ENCODE measurements at places on chromosomes 5 and 9.

- DNase-seq: no peak
Observed at GRCh38 chr9:2991292-2991691, 147.4 kb upstream of the PUM3 start.

- DNase-seq: no peak
Observed at GRCh38 chr9:92164975-92165374, 49.8 kb upstream of the SPTLC1 start.

DNA sequence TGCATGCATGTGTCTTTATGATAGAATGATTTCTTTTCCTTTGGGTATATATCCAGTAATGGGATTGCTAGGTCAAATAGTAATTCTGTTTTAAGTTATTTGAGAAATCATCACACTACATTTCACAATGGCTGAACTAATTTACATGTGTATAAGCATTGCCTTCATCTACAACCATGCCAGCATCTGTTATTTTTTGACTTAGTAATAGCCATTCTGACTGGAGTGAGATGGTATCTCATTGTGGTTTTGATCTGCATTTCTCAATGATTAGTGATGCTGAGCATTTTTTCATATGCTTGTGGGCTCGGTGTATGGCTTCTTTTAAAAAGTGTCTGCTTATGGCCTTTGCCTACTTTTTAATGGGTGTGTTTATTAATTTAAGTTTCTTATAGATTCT, 102.3 kb upstream of the CCDC112 start:
- DNase-seq: no peak

- DNase-seq: no peak
Observed at GRCh38 chr5:15850939-15851341, 328.7 kb downstream of the MARCHF11 start.

DNA sequence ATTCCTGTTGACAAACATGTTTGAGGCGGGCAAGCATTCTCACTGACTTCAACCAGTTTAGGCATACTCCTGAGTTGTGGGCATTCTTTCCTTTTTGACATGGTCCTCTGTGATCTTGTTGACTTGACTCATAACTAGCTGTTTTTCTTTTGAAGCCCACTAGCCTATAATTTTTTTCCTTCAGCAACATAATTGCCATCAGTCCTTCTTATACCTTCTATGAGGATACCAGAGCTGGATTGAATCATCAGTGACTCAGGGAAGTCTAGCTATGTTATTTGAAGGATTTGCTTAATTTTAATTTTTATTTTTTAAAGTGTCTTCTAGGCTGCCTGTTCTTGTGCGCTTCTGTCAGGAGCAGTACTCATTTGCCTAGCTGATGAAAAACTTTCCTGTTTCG, 259.5 kb downstream of the NR3C1 start:
- DNase-seq: no peak

GRCh38 chr5:135977375-135977928, 22.7 kb upstream of the LECT2 start:
- no peak for DNase-seq

- no peak for DNase-seq
Observed at GRCh38 chr9:114953959-114954358, 23.6 kb upstream of the TNFSF8 start.

- no peak for DNase-seq
Observed at GRCh38 chr9:134895908-134896833, 15.6 kb downstream of the FCN2 start.

DNA sequence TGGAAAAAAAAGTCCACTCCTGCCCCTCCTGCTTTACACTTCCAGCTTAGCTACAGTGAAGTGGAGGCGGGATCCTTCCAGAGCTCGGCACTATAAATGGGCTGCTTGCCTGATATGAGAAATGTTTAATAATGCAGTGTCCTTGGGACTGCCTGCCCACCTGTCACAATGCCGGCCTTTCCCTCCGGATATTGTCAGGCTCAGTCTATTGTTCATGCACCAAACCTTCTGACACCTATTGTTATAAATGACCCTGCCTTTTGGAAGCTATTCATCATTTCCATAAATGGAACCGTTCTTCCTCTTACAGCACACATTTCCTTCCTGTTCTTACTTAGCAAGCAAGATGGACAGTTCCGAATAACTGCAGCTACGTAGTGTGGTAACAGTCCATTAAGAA, 146.3 kb downstream of the DMAC1 start:
- no peak for DNase-seq

- DNase-seq: no peak
Observed at GRCh38 chr5:141883892-141884318, 5.7 kb upstream of the PCDH1 start.

GRCh38 chr9:71233646-71234045, 112.2 kb upstream of the TRPM3 start:
- no peak for DNase-seq

- DNase-seq: no peak
Observed at GRCh38 chr9:134205672-134206310, 41.4 kb upstream of the RNU6ATAC start.

DNA sequence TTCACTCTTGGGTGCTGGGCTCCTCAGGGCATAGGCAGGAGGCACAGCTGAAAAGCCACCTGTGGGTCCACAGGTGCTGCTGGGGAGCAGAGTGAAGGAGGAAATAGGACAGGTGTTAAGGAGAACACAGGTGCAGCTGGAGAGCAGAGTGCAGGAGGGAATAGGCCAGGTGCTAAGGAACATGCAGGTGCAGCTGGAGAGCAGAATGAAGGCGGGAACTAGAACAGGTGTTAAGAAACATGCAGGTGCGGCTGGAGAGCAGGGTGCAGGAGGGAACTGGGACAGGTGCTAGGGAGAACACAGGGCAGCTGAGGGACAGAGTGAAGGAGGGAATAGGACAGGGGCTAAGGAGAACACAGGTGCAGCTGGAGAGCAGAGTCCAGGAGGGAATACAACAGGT, 43.8 kb upstream of the PLEKHG4B start:
- peak; percentile 42 for DNase-seq

- DNase-seq: no peak
Observed at GRCh38 chr9:83362341-83362995, 175.7 kb downstream of the FRMD3 start.

- no peak for DNase-seq
Observed at GRCh38 chr5:80220245-80220897, 35.5 kb downstream of the SERINC5 start.

DNA sequence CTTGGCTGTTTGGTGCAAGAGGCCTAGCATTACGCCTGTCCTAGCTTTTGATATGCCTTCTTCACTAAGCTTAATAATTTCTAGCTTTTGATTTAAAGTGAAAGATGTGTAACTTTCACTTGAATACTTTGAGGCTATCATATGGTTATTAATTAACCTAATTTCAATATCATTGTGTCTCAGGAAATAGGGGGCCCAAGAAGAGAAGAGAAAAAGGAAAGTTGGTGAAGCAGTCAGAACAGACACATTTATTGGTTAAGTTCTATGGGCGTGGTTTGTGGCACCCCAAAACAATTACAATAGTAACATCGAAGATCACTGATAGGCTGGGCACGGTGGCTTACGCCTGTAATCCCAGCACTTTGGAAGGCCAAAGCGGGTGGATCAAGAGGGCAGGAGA, 40.9 kb upstream of the F2RL2 start:
- DNase-seq: no peak

DNA sequence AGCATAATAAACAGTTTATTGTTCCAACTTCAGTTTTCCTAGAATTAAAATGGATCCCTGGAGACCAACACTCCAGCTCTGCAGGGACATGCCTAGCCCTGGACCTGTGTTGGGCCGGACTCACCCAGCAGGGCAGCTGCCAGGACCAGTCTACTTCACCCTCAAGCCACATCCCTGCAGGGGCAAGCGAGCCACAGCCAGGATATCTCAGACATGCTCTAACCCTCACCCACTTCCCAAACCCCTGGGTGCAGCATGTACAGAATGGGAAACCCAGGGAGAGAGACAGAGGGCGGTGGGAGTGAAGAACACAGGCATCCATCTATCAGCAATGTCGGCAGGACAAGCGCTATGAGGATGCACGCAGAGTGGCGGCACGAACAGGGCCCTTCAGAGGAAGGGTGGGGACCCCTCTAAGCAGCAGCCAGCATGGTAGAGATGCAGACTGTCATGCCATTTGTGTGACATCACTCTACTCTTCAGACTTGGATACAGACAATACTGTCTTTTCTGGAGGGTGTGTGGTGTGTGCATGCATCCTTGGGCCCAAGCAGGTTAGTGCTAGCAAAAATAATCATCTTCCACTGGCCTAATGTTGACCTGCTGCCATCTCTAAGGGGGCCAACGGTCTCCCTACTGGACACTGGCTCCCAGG, 83.1 kb downstream of the SEMA4D start:
- DNase-seq: no peak

- DNase-seq: no peak
Observed at GRCh38 chr9:112894041-112894440, 3.4 kb upstream of the SLC46A2 start.

GRCh38 chr5:17258431-17258830, 41.0 kb downstream of the BASP1 start:
- no peak for DNase-seq

GRCh38 chr9:120873512-120873911, 3.5 kb downstream of the PHF19 start:
- DNase-seq: no peak

Measured in NCI-H187 (cell line).